Adrenal gland (tissue), 19 donors: ENCODE measurements at places on chromosomes 7 and 10. TPM values are rescaled to one million over a fixed set of nuclear protein-coding genes. Genes with fewer than 3 reads are reported as not detected.

PDE1C gene
- 0.33 TPM for total RNA-seq

HMX3 gene
- not detected for total RNA-seq

BICC1 gene
- 5.9 TPM for total RNA-seq

BCL7B gene
- total RNA-seq = 74.6 TPM

TEX47 gene
- total RNA-seq = not detected

HTR5A gene
- not detected for total RNA-seq

PVRIG gene
- total RNA-seq = 0.21 TPM

UPK3BL1 gene
- 27.7 TPM for total RNA-seq

ACHE gene
- 0.32 TPM for total RNA-seq

CRHR2 gene
- total RNA-seq = not detected

ZNF37A gene
- total RNA-seq = 20.2 TPM

COL28A1 gene
- total RNA-seq = 0.66 TPM

DHX32 gene
- total RNA-seq = 37.4 TPM

FANK1 gene
- 3.9 TPM for total RNA-seq

TRIM73 gene
- total RNA-seq = 9.7 TPM

OGDHL gene
- total RNA-seq = 9.6 TPM

CPA5 gene
- total RNA-seq = 0.28 TPM
